Stimulated activated CD8-positive, alpha-beta memory T cell treated with anti-CD3 and anti-CD28 coated beads, Interleukin-15, amount 100 ng/mL, for 24 hours (primary cell): ENCODE measurements at places on chromosomes 4 and X.

GRCh38 chr4:151690876-151691275 is 69.9 kb downstream of the GATB start:
- no peak for DNase-seq

DNA sequence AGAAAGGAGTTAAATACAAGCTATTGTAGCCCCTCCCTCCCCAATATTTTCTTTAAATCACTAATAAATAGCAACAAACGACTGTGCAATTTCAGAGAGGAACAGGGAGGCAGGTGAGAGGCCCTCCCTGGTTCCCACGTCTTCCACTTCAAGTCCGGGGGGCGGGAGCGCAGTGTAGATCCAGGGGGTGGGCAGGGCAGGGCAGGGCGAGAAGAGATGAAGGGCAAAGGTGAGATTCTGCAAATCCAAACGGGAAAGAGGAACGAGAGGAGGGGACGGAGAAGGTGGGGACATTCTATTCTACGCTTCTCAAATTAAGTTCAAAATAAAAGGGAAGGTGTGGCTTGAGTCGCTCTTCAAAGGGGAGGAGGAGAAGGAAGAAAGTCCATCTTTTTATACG is 6.8 kb downstream of the NKX6-1 start:
- DNase-seq = no peak

DNA sequence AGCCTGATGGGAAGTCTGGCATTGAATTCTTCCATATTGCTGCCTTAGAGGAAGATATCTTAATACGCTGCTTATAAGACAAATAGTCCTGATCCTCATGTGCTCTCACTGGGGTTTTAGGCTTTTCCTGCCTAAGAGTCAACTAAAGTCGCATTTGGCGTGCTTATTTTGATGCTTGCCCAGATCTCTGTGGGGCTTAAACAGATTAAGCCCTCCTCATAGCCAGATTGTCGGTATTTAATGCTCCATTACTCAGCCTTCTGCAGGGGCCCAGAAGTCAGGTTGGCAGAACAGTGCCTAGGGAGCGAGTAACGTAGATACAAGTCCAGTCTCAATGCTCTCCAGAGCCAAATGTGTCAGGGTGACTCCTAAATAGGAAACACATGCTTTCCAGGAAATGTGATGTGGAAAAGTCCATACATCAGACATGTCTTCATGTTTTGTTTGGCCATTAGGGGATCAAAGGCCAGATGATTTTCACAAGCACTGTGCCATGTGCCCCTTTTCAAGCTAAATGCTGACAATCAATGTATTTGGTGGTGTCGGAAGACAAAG is 262.8 kb downstream of the PRDM5 start:
- no peak for DNase-seq

DNA sequence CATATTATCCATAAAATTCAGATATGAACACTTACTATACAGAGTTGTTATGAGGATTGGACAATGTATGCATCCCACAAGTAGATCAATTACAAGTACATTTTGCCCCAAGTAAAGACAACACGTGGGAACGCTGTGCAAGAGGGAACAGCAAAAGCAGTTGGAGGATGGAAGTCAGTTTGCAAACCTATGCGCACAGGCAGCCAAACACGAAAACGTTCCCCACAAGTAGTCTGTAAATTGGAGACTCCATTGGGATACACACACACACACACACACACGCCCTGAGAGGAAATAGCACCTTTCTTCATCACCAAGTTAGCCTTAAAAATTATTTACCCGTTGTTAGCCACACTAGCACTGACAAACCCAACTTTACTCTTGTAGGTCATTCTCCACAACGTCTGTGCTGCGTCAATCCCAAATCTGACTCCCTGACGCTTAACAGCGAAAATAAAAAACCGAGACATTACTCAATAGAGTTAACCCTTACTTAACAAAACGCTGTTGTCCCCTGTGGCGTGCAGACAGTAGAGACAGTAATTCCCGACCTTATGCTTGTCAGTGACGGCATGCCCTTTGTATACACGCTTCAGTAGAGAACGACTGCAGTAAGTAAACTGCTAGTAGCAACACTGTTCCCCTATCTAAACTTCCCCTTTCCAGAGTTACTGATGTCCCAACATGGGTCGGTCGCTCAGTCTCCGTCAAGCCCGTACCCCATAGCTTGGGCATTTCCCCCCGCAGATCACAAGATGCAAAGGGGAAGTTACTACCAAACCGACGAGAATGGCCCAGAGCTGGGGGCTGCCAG is 730 bp downstream of the MANBA start:
- DNase-seq = no peak

- no peak for DNase-seq
These were observed 20.2 kb downstream of the PJA1 start for GRCh38 chrX:69144838-69145680.

GRCh38 chr4:41747230-41748055 is 1.1 kb downstream of the PHOX2B start:
- no peak for DNase-seq

- no peak for DNase-seq
These were observed 381.0 kb upstream of the BOD1L1 start for GRCh38 chr4:14008494-14008893.

DNA sequence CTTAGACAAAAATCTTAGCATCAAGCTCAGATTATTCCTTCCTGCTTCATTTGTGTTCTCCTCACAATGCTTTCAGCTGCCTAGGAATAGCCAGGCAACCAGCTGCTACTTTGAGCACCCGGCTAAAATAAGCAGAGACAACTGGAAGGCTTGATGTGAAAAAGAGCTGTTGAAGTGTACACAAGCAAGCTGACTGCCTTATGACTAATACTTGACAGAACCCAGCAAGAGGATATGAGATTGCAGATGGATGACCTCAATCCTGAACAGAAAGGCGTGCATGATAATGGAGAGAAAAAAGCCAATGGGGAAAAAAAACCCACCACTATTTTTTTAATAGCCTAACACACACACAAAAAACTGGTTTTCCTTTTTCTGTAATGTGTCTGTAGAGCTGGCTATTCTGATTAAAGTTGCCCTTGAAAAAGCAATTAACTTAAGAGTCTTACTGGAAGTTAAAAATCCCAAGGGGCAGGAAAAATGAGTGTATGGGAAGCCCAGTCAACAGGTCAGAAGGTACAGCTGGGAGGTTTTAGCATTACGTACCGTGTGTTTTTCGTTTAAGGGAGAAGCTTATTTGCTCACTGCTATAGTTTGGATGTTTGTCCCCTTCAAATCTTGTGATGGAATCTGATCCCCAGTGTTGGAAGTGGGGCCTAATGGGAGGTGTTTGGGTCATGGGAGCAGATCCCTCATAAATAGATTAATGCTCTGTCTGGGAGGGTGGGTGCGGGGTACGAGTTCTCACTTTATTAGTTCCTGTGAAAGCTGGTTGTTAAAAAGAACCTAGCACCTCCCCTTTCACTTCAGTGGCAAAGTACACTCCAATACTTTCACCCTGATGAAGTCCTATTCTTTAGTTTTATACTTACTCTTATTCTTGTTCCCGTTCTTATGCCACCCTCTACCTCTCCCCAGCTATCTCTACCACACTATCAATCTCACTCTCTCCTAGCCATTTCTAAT is 37.1 kb upstream of the HERC6 start:
- no peak for DNase-seq

GRCh38 chr4:79661196-79661595 is 253.2 kb upstream of the GK2 start:
- DNase-seq = no peak

GRCh38 chr4:81491943-81492342 is 20.2 kb upstream of the RASGEF1B start:
- no peak for DNase-seq

DNA sequence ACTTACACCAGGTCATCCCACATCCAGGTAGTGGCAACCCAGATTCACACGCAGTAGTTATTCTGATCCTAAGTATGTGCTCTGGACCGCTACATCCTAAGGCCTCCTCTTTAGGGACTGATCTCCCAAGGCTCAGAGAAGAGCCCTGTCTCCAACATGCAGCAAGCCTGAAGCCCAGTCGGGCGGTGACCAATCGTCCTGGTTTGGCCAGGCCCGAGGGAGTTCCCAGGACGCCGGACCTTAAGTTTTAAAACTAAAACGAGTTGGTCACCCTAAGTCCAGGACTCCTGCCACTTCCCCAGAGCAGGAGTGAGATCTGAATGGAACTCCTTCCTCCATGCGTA is 385 bp downstream of the LYAR start:
- no peak for DNase-seq

DNA sequence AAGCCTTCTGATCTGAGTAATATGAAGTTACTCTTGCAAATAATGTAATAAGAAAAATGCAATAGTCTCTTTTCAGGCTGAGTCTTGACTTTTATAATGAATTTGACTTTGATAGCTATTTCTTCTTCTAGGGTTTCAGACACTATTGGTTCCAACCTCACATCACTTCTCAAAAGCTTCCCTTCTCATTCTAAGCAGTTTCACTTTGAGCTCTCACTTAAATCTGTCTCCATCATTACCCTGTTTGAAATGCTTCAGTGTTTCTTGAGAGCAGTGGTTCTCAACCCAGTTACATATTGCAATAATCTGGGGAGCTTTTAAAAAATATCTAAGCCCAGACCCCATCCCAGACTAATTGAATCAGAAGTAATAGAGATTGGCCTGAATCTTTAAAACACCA is 40.5 kb upstream of the BMP2K start:
- DNase-seq = no peak

- peak; percentile 41 for DNase-seq
These were observed 220.1 kb downstream of the AFAP1 start for GRCh38 chr4:7719354-7720174.

DNA sequence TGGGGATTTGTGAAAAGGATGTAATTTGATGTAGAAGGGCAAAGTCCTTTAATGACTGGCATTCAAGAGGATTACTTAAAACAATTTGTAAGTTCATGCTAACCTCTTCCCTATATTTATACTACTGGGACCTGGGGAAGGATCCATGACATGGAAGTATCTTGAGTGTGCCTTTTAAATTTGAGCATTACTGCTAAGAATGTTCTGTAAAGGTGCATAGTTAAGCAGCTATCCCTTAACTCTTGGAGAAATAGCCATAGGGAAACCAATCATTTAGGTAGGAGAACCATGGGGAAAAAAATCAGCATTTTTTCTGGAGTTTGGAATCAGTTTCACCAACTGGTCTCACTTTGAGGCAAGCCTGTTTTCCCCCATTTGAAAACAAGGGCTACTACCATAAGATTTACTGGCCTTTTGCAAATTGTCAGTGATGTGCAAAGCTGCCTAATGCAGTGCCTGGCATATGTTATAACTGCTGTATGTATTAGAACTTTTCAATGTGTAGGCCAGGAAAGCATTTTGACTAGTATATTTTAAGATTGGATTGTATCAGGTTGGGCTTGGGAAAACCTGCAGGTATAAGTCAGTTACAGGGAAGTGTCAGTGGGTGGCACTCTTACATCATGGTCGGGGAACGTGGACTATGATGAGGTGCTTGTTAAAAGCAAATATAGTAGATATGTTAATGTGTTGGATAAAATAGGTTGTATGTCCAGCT is 72.1 kb downstream of the PRSS12 start:
- DNase-seq = no peak

DNA sequence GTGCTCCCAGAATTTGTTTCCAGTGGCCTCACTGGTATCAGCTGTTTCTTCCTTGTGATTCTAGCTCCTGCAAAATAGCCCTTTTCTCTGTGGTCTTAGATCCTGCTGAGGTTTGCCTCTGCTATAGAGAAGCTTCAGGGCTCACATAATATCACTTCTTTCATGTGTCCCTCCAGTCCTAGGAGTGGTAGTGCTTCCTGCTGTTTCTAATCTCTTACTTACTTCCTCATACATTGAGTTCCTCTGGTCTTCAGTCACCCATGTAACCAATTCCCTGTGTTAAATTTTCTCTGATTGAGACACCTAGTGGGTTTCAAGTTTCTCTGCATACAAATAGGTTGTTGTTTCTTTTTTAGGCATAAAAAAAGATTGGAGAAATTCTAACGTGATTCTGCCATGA is 1567.9 kb downstream of the ARAP2 start:
- DNase-seq = no peak

DNA sequence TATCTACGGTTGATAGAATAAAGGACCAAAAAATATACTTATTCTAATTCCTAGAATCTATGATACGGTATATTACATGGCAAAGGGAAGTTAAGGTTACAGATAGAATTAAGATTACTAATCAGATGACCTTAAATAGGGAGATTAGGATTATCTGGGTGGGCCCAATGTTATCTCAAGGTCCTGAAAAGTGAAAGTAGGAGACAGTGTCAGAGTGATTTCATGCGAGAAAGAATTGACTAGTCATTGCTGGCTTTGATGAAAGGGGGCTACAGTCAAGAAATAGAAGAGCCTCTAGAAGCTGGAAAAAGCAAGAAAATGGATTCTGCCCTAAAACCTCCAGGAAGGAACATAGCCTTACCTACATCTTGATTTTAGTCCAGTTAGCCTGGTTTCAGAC is 176.9 kb upstream of the PPP1R2C start:
- no peak for DNase-seq

- DNase-seq = no peak
These were observed 40.6 kb downstream of the HADH start for GRCh38 chr4:108030332-108030731.

GRCh38 chr4:25538430-25538829 is 117.2 kb upstream of the SLC34A2 start:
- DNase-seq = no peak
